ENCODE measurements at places on chromosomes 12 and 14.

GRCh38 chr14:100372357-100373048, 49.4 kb downstream of the SLC25A47 start:
- no peak for DNase-seq

DNA sequence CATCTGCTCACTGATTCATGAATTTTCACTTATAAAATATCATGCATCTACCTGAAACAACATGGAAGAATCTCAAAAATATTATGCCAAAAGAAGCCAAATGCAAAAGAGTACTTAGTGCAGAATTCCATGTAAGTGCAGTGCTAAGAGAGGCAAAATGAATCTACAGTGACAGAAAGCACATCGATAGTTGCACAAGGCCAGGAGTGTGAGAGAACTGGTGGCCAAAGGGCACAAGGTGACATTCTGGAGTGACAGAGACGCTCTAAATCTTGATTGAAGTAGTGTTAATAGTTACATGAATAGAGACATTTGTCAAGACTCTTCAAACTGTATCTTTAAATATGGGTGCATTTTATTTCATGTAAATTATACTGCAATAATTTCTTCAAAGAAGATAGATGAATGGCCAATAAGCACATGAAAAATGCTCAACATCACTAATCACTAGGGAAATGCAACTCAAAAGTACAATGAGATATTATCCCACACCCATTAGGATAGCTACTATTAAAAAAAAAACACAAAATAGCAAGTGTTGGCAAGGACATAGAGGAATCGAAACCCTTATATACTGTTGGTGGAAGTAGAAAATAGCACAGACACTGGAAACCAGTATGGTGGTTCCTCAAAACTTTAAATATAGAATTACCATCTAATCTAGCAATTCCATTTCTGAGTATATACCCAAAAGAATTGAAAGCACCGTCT, 71.7 kb upstream of the KICS2 start:
- no peak for DNase-seq

DNA sequence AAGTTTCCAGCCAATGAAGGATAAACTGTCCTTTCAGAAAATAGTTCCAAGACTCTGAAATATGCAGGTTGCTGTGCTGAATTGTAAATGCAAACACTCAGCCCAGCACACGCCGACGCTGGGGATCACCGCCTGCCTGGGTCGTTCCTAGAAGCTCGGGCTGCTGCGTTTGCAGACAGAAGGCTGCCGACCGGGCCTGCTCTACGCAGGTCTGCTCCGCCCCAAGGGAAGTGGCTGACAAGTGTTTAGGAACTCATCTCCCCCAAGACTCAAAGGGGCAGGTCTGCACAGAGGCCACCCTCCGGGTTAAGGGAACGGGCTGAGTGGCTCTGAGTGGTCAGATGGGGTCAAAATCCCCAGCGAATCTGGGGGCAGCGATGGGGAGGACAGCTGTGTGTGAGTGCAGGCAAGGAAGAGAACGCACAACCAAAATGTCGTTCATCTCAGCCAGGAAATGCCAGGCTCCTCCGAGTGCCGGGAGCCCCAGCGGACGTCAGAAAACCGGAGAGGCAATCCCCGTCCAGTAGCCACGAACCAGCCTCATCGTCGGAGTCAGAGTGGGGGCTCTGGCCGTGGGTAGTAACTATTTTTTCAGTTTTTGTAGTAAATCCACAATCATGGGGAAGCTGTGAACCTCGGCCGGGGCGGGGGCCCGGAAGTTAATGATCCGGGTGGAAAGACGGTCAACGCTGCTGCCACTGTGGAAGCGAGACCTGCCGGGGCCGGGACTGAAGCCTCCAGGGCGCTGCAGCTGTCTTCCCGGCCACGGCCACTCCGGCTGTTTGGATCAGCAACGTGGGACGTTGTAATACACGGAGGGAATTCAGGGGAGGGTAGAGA, 6.0 kb downstream of the GALNT9 start:
- no peak for DNase-seq

DNA sequence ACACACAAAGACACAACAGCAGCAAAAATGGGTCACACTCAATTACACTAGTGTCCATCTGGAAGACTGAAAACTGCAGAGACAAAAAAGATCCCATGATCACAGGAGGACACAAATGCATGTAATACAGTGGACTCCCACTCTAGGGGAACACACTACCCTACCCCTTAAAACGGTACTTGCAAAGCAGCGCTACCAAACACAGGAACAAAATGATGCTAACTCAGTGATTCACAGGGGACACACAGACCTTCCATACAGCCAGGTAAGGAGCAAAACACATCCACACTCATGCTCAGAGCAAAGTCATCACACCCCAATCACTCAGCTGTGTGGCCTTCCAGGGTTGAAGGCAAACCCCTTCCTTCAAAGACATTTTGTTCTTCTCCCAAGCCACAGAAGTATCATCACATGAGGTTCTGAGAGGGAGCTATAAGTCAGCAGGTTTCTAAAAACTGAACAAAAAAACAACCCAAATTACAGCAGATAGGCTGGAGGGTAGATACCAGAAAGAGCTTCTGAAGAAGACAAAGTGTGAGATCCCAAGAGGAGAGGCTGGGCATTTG, 14.8 kb downstream of the SMUG1 start:
- no peak for DNase-seq

DNA sequence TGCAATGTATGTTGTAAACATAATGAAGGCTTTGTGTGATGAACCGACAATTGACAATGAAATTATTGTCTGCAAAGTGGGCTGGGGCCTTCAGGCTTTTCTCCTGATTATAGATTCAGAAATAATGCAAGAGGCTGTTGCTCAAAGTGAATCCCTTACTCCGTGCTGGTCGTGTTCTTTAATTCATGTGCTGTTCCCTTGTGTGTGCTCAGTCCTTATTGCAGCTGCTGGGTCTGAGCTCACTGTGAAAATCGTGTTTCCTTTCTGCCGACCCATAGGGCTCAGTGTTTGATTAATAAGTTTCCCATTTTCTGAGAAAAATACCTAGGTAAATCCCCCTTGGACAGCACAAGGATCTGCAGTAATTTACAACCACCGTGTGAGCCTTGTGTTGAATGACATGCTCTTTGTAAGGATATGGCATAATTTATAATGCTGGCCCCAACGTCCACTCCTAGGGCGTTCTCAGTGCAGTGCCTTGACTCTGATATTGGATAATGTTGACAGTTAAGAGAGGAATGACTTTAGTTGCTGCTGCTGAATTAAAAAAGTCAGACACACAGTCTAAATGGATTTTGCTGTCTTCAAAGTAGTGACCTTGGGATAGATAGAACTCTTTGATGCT, 81.6 kb downstream of the RGS6 start:
- no peak for DNase-seq

DNA sequence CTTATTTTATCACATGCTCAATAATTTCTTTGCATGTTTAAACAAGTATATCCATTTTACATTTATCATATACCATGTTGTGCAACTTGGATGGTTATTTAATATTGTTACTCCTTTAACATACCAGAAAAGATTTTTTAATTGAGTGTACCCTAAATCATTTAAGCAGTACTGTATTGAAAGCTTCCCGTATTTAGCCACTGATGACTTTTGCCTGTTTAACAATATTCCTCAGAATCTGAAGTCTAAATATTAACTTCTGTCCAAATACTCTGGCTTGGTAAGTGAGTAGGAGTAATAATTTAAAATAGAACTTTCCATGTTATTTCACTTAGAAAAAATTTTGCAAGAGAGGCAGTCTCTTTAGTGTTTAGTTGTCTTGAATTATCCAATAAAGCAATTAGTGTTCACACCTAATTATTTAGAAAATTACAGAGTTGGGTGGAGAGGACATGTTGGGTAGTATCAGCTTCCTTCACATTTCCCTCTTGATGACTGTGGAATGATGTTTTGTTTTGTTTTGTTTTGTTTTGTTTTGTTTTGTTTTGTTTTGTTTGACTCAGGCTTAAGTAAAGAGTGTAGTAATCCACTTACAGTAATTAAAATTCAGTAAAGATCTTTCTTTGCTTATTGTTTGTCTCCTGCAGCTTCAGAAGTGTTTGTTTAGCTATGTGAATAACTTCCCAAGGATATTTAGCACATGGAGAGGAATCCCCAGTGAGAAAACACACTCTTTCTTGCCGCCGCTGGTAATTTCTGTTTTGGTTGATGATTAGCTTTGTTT, 59.5 kb downstream of the DAAM1 start:
- DNase-seq = no peak

DNA sequence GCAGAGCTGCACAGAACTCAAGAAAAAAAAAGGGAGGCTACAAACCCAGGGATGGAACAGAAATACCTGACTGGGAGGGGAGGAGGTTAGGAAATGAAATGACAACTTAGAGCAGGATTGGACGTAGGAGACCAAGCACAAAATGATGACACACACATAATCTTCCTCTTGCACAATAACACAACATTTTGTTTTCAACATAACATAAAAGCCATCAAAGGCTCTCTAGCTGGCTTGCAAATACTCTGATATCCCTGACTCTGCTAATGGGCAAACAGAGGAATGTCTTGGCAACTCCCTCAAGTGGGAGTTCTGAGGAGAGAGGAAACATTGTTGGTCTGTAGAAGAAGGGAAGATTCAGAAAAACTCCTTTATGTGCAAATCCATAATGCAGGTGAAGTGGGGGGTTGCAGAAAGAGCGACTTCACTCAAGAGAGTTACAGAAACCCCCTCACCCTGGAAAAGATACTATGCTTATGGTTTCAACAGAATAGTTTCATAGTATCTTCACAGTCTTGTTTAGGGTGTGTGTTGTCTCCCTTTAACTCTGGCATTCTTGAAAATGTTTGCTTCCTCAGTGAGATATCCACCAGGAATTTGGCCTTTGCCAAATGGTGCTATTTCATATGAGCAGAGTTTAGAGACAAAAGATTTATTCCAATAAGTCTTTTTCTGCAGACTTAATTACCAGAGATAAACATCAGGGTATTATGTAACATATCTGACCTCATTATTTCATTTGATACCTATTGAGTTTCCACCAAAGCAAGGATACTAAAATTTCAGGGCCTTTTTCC, 43.8 kb upstream of the LTBP2 start:
- no peak for DNase-seq

DNA sequence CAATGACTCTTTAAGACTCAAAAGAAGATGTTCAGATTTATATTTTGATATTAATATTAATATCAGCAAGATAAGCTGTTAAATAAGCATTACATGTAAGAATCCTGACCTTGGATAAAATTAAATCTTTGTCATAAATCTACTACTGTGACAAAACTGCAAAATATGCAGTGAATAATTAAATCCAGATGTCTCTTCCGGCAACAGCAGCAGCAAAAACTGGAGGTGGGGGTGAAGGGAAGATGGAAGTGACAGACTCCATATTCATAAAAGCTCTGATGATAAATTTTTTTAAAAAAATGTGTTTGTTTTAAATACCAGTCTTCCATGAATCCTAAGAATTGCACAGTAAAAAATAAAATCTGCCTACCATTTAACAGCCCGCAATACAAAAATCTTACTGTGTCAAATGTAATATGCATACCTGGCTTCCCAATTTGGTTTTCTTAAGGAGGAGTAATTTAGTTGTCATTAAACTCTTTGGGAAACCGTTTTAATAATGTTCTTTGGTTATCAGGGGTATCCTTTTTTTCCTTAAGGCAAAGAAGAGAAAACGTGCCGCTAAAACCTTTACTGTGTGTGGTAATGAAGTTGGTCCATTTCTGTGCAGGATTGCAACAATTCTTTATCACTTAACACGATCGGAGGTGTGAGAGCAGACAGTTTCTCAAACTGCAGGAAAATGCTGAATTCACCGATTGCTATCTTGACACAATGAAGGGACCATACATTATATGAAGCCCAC, 478.2 kb downstream of the DIO2 start:
- no peak for DNase-seq

DNA sequence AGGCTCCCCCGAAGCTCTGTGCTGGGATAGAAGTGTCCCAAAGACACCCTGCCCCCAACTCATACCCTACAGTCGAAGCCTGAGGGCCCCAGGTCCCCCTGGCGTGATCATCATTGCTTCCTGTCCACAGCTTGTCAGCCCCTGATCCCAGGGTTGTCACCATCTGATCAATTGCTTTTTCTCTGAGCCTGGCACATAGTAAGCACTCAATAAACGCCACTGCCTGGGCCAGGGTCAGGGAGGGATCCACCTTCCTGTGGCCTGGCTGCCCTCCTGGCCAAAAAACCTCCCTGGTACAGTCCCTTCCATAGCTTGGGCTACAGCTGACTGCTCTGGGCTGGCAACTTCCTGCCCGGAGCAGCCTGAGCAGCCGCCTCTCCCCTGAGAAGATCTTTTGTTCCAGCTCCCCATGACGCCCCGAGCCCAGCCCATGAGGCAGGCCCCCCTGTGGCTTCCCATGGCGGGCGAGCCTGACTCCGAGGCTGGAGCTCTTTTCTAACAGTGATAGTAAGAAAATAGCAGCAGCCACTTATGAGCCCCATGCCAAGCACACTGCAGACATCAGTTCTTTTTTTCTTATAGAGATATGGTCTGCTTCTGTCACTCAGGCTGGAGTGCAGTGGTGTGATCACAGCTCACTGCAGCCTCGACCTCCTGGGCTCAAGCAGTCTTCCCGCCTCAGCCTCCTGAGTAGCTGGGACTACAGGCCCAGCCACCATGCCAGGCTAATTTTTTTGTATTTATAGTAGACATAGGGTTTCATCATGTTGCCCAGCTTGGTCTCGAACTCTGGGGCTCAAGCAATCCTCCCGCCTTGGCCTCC, 6.5 kb downstream of the SH2B3 start:
- DNase-seq = no peak

DNA sequence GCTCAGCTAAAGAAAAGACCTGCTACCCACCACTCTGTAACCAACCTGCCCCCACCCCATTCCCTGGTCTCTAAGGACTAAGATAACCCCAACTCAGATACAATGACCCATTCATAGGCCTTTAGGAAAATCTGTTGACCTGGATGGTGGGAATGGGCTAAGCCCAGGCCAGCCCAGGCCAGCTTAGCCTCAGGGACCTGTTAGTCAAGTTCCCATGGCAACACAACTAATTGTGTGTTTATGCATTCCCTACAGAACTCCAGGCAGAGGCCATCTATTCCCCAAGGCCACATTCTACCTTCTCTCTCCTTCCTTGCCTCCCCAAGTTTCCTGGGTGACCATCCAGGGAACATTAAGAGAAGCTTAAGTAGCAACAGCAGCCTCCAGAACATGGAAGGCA, 16.1 kb upstream of the KRT8 start:
- DNase-seq = no peak

DNA sequence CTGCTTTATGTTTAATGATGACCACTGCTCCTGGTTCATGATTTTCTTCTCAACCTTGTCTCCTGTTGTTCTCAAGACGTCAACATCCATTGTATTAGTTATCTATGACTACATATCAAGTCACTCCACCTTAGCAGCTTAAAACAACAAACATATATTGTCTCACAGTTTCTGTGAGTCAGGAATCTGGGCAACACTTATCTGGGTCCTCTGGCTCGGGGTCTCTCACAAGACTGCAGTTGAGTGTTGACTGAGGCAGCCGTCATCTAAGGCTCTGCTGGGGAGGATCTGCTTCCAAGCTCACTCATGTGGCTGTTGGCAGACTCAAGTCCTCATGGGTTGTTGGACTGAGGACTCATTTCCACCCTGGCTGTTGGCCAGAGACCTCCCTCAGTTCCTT, 27.3 kb upstream of the FRS2 start:
- DNase-seq = no peak

- DNase-seq = no peak
Observed at GRCh38 chr12:102390068-102390467, 90.3 kb downstream of the IGF1 start.

GRCh38 chr12:11628353-11628752, 21.1 kb upstream of the ETV6 start:
- DNase-seq = no peak

GRCh38 chr12:51307655-51308593, 16.1 kb downstream of the BIN2 start:
- DNase-seq = no peak

- DNase-seq = no peak
Observed at GRCh38 chr12:109192358-109192757, 76.0 kb downstream of the ACACB start.

Measured in NCI-H1436 (cell line).